NCI-H2107 (cell line): ENCODE measurements at places on chromosomes 16 and 17.

DNA sequence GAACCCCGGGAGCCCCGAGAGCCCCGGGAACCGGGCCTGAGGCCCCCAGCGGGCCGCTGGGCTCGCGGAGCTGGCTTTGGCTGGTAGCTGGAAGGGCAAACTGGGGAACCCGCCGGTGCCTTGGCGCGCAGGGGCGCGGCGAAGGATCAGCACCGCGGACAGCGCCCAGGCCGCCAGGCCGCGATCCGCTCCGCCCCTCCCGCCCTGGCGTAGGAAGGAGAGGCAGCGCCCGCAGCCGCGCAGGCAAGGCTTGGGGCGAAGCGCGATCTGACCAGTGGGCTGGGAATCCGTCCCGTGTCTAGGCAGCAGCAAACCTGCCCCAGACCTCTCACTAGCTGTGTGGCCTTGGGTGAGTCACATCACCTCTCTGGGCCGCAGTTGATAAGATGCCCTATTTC is 331 bp upstream of the CCDC92B start:
- no peak for DNase-seq

GRCh38 chr16:78102122-78102660 is 2.7 kb downstream of the WWOX start:
- DNase-seq = no peak

DNA sequence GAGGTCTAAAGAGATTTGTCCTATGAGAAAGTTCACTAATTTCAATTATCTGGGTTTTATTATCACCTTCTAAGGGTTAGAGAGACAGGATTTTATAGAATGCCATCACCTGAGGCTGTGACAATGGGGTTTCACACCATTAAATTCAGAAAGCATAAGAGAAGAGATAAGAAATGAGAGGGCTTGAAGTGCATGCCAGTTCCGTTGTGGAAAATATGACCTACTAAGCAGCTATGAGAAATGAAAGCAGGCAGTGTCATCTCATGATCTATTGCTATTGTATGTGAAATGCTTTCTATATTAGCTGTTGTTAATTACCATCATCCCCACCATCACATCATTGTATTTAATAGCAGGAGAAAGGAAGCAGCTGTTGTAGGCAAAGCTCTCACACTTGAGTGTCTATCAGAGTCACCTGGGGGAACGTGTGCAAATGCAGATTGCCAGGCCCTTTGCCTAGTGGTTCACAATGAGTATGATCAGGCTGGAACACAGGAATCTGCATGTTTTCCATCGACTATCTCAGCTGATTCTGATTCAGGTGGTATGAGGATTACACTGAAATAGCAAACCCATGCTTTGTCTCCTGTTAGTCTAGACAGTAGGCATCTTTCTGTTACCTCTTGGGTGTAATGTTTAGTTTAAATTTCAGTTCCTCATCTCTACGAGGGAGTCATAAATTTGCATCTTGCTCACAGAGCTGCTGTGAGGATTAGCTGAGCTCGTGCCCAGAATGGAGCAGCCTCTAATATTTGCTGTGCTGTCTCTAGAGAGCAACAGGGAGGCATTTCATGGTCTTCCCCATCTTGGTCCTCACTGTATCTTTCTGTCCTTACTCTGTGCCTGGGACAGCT is 256.4 kb downstream of the CDH13 start:
- no peak for DNase-seq

- no peak for DNase-seq
These were observed 339.2 kb upstream of the PMFBP1 start for GRCh38 chr16:72511171-72511570.

DNA sequence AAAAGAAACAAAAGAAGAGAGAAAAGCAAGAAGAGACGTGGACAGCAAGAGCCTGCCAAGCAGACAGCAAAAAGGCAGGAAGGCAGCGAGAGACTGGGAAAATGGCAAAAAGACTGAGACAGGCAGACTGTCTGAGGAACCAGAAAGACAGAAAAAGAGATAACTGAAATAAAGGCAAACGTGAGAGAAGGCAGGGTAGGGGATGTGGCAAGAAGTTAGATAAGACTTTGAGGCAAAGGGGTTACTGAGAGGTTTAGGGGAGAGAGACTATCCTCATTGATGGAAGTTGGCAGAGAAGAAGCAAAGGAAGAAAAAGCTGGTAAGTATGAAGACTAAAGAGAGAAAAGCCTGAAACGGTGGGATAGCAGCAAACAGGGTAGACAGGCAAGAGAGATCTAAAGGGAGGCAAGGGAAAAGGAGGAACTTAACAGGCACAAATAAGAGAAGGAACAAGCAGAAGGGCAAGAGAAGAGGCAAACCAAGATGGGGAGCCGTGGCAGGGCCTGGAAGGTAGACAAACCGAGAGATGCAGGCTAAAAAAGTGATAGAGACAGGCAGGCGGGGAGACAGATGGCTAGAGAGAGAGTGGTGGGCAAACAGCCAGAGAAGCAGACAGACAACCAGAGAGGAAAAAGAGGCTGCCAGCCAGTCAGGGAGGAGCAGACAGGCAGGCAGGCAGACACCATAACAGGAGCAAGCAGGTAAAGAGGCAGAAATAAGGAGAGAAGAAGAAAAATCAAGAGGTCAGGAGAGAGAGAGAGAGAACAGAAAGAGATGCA is 7.1 kb upstream of the CHD3 start:
- DNase-seq = no peak

DNA sequence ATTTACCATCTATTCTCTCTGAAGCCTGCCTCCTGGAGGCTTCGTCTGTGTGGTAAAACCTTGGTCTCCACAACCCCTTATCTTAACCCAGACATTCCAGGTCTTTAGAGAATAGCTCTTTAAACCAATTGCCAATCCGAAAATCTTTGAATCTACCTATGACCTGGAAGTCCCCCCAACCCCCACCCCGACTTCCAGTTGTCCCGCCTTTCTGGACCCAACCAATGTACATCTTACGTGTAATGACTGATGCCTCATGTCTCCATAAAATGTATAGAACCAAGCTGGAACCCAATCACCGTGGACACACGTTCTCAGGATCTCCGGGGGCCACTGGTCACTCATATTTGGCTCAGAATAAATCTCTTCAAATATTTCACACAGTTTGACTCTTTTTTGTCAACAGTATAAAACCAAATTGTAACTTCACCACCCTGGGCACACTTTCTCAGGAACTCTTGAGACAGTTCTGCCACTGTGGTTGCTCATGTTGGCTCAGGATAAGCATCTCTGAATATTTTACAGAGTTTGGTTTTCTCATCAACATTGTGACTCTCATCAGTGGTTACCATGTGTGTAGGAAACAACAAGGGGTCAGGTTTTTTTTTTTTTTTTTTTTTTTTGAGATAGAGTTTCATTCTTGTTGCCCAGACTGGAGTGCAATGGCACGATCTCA is 18.1 kb upstream of the DNAH17 start:
- DNase-seq = no peak

- no peak for DNase-seq
These were observed 66.9 kb upstream of the GSG1L start for GRCh38 chr16:28130099-28131088.

DNA sequence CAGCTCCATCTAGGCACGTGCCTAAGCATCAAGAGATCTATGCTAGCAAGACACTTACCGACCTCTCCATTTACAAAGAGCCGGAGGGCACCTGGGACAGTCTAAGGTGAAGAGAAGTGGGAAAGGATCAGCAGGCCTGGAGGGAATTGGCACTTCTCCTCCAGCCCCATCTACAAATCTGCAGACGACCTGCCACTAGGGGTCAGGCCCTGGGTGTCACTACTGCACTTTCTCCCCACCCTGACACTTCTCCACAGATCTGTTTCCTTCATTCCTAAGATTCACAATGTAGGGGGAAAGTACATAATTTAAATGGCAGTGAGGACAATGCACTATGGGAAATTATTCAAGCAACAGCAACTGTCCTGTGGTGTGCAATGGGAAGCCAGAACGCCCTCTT is 8.1 kb downstream of the MKS1 start:
- DNase-seq = no peak

- no peak for DNase-seq
These were observed 14.1 kb downstream of the NFE2L1 start for GRCh38 chr17:48062273-48062672.

DNA sequence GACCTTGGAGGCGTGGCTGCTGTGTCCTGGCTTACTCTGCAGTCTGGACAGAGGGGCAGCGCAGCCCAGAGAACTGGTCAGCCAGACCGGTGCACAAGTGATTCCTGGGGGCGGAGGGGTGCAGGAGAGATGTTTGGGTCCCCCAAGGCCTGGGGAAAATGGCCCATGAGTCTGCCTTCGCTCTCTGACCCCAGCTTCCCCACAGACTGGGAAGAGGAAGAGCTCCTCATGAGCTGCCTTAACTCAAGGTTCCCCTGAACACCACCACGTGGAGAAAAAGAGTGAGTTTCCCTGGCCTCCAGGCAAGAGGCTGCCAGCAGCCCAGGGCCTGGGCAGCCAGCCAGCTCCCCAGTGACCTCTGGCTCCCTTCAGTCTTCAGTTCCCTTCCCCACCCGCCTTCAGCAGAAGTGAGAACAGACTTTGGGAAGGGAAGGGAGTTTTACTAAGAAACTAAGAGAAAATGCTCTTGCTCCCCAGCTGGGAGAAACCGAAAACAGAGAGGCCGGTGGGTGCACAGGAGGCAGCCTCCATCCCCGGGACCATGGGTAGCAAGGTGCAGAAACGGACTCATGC is 2.0 kb upstream of the C17orf99 start:
- no peak for DNase-seq

DNA sequence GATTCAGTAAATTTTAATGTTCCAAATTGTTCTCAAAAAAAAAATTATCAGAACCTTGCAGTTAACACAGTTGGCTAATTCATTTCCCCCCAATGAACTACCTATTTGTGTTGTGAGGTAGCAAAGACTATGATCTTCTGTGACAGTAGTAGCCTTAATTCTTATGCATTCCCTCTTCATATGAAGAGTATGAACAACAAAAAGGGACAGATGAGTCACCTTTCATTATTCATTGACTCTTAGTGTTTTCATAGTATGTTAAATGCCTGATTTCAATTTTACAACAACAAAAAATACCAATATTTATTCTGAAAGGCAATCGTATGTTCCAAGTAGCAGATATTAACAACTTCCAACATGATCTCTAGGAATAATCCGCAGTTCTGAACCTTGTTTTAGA is 3.6 kb upstream of the SLFN11 start:
- no peak for DNase-seq
